SHP77 treated with DMSO at 0.1 percent for 48 hours (cell line): ENCODE measurements at places on chromosomes 7 and 10.

DNA sequence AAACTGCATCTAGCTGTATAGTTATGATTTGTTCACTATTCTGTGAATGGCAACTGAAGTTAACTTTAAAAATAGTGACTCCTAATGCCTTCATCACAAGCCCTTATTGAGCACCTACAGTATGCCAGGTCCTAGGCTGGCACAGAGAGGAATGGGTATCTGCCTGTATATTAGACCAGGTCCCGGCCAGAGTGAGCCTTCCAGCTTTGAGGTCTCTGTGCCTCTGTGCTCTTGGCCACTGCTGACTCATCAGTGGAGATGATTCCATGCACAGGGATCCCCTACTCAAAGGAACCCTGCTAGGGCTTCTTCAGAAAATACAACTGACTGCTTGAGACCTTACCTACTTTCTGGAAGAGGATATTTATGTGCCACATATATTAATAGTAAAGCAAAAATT is 118.4 kb downstream of the GFRA1 start:
- DNase-seq, result no peak

DNA sequence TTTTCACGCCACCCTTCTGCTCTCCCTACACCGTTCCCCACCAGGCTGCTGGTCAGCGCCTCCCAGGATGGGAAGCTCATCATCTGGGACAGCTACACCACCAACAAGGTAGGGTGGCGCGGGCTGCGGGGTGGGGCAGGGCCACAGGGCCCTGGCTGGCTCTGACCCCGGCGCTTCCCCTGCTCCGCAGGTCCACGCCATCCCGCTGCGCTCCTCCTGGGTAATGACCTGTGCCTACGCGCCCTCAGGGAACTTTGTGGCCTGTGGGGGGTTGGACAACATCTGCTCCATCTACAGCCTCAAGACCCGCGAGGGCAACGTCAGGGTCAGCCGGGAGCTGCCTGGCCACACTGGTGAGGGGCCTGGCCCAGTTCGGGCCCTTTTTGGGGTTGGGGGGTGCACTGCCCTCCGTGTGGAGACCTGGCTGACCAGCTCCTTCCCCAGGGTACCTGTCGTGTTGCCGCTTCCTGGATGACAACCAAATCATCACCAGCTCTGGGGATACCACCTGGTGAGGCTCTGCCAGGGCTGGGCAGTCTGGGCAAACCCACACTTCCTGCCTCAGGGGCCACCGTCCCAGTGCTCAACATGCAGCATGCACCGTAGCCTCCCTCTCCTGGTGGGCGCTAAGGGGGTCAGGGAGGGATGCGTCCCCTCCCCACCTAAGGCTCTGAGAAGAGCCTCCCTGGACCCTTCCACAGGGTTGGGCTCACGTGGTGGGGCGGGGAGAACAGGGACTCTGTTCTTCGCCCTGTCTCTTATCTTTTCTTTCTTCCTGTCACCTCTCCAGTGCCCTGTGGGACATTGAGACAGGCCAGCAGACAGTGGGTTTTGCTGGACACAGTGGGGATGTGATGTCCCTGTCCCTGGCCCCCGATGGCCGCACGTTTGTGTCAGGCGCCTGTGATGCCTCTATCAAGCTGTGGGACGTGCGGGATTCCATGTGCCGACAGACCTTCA is 4.0 kb downstream of the GNB2 start:
- DNase-seq, result no peak

DNA sequence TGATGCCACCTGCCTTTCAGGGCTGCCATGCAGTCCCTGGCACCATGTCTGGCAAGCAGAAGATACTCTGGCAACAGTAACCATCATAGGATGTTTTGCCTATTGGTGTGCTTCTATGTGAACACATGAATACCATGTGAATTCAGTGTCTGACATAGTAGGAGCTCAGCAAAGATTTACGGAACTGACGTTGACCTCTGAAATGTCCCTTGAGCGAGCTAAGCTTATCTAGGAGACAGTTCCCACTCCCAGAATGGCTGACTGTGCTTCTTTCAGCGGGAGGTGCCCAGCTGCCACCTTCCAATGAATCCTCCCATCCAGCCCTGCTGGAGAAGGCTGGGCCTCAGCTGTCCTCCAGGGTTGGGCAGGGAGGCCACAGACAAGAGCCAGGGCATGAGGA is 71.2 kb upstream of the LRRC18 start:
- no peak for DNase-seq

DNA sequence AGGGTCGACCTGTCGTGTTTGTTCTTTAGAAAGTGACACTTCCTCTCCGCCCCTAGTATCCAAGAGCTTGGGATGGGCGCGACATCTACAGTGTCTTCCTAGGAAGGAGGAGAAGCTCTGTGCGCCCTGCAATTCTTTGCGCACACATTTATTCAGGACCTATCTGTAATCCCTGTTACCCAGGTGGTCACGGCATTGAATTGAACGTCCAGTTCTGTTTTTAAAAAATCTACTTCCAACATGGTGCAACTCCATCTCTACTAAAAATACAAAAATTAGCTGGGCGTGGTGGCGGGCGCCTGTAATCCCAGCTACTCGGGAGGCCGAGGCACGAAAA is 606 bp upstream of the LAMB1 start:
- no peak for DNase-seq

DNA sequence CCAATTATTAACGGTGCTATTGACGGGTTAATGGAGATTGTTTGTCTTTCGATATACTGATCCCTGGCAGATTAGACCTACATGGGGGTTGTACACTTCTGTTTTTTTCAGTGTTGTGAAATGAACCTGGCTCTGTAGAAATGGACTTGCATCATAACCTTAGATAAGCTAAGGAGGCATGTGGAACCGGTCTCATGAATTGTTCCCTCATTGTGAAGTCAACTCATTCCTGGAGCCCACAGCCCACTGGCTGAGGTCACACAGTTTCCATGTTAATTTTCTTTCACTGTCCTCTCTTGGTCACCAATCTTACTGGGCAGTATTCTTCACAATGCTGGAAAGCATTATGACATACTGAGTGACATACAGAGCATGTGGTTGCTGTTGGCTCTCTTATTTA is 202.8 kb downstream of the BMPER start:
- DNase-seq, result no peak

GRCh38 chr10:30359373-30360206 is 10.5 kb upstream of the MTPAP start:
- peak; percentile 38 for DNase-seq

GRCh38 chr10:122853665-122854313 is 8.1 kb upstream of the CUZD1 start:
- DNase-seq, result no peak
